ENCODE measurements at places on chromosomes 2 and 18.

GRCh38 chr18:8704361-8705237 lies 757 bp upstream of the MTCL1 start:
- peak; percentile 82 for DNase-seq

DNA sequence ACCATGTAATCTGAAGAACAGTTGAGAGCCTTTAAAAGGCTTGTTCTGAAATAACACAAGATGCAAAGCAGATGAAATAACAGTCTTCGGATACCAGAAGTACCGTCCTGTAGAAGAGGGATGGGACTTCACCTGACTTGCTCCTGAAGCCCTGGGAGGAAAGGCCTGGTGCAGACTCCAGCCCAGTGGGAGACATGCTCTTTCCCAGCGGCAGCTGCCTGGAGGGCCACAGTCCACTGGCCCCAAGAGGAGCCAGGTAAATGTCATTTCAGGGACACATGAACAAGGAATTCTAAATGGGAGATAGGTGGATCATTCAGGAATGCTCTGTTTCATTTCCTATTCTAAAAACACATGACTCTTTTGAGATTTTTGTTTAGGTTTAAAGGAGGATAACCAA lies 22.6 kb upstream of the CHN1 start:
- no peak for DNase-seq

DNA sequence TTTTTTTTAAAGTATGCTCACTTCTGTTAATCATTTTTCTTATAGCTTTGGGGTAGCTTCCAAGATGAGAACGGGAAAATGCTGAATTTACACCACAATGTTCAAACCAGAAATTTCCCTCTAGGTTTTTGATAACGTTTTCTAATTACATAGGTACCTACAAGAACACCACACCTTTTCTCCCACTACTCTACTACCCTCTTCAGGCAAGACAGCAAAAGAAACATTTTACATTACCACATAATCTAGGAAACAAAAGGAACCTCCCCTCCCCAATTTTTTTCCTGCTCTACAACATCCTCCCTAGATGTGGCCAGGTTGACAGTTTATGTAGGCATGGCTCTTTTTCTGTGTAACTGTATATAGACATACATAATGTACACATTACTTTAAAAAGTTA lies 32.4 kb downstream of the NDUFAF7 start:
- no peak for DNase-seq

GRCh38 chr2:28036307-28036706 lies 145.8 kb downstream of the BABAM2 start:
- DNase-seq, result no peak

- no peak for DNase-seq
Observed at GRCh38 chr18:45802814-45803492, 22.5 kb upstream of the SIGLEC15 start.

GRCh38 chr2:126494593-126494992 lies 161.4 kb upstream of the GYPC start:
- DNase-seq, result no peak

DNA sequence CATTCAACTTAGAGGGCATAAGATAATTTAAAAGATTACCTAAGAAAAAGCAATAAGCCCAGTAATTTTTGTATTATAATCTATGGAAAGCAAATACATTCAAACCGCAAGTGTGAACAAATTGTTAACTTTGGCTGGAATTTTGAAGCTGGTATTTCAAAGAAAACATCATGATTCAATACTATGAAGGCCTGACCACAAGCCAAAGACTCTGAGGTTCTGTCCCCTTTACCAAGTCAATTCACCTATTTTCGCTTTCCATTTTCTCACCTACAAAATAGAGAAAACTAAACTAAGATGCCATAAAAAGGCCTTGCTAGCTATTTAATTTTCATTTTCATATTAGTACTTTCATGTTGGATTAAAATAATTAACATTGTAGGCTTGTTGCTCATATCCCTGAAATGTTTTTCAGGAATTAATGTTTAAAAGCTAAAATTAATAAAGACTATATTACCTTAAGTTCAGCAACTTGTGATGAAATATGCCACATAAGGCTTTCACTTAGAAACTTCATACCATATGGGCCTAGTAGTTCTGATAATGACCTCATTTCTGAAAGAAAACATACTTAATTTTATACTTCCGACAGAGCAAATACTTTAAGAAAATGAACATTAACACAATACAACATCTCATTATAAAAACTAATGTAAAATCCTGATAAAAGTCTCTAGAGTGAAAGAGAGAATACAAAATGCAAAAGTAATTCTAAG lies 85.7 kb upstream of the FRZB start:
- DNase-seq, result peak; percentile 65

Measured in activated CD8-positive, alpha-beta memory T cell treated with anti-CD3 and anti-CD28 coated beads, Interleukin-2, amount 10 ng/mL, durations not matched to agents 7 days and 5 days (primary cell).